Cerebellum (tissue), 4 donors: ENCODE measurements at places on chromosomes 11 and 22. TPM values are rescaled to one million over a fixed set of nuclear protein-coding genes. Genes with fewer than 3 reads are reported as not detected.

The RAB36 gene
- 6.8 TPM for total RNA-seq

The KRTAP5-8 gene
- not detected for total RNA-seq

The RAG2 gene
- total RNA-seq = not detected

The HTR3B gene
- total RNA-seq = 0.27 TPM

The OR51B4 gene
- total RNA-seq = 0.36 TPM

The ZDHHC24 gene
- total RNA-seq = 3.6 TPM

The C11orf86 gene
- not detected for total RNA-seq
